Eye (tissue), 1 donor: ENCODE measurements at places on chromosomes 11 and 22.

DNA sequence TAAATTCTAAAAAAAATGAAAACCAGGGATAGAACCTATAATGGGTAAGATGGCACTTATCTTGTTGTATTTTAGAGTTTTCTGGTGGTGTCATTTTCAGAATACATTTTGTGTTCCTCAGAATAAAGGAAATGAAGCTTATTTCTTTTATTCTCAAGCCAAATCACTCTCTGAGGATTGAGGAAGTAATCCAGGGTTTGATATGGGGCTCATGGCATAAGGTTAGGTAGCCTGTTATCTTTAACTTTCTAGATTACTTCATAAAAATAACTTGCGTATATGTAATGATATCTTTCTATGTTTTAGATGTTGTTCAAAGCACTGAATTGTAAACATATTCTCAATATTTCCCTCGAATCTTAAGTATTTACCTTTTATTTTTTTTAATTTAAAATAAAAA lies 33.5 kb downstream of the PDE3B start:
- no peak for DNase-seq

DNA sequence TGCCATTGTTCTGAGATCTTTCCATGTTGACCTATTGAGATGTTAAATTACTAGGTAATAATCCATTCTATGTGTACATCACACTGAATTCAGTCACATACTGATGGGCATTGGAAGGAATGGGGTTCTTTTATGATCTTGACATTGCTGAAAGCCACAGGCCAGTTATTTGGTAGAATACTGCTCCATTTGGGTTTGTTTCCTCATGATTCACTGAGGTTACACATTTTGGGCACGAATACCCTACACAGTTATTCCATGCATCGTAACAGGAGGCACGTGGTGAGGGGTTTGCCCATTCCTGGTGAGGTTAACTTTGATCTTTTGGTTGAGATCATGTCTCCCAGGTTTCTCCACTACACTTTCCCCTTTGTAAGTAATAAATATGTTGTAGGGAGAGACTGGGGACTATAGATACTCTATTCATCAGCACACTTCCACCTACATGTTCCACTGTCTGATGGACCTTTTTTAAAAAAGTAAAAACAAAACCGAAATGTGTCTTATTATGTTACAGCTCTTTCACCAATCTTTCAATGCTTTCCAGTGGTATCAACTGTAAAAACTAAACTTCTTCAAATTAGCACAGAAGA lies 12.0 kb upstream of the FOLR1 start:
- no peak for DNase-seq

- no peak for DNase-seq
Measured at GRCh38 chr22:35155403-35156025, 89.6 kb downstream of the ISX start.

DNA sequence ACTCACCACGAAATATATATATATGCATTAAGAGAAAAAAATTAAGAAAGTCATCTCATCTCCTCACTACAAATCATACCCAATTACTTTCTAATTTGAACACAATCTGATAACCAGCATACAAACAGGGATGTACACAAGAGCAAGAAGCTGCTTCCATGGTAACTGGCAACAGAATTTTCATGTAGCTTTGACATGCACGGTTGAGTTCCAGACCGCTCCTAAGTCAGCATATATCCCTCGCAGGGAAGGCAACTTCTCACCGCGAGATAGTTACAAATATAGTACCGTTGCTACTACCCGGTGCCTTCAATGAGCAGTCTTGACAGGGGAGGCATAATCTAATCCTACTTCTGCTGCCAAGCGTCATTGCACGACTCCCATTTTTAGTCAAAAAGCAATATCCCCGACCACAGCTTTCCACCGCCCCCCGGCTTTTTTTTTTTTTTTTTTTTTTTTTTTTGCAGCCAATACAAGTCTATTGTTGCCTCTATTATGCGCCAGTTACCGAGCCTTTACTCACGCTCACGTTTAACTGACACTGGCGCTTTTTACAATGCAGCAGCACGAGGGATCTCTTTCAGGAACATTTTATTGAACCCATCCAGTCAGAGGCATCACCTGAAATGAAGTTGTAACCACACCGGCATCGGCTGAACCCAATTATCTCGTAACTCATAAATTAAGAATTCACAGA lies 2.2 kb downstream of the CADM1 start:
- peak; percentile 79 for DNase-seq

DNA sequence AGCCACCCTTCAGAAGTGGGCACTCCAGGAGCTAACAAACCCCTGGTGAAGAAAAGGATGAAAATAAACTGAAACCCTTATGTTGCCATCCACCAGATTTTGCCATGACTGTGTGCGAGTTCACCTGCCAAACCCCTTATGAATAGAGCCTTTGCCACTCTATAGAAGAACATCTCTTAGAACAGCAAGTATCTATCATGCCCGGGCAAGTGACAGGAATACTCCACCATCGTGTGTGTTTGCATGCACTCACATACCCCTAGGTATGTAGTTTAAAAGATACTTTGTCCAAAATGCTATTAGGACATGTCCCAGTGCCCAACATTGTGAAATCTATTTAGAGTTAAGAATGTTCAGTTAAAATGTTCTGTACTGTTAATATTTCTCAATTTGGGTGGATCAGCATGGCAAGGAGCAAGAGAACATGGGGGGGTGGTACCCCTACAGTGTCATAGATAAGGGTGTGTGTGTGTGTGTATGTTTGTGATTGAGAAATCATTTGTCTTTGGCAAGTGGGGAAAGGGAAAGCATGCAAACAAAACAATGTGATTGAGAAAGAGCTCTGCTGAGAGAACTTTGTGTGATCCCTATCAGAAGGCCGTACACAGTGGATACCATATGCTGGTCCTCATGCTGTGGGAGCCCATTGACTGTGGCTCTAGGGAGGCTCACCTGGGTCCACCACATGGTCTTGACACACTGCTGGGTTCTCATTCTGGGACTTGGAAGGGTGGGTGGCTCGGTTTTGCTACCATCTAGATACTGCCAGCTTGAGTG lies 94.9 kb downstream of the ZBTB16 start:
- no peak for DNase-seq

- DNase-seq, result no peak
Measured at GRCh38 chr11:71065841-71066240, 186.5 kb downstream of the SHANK2 start.

DNA sequence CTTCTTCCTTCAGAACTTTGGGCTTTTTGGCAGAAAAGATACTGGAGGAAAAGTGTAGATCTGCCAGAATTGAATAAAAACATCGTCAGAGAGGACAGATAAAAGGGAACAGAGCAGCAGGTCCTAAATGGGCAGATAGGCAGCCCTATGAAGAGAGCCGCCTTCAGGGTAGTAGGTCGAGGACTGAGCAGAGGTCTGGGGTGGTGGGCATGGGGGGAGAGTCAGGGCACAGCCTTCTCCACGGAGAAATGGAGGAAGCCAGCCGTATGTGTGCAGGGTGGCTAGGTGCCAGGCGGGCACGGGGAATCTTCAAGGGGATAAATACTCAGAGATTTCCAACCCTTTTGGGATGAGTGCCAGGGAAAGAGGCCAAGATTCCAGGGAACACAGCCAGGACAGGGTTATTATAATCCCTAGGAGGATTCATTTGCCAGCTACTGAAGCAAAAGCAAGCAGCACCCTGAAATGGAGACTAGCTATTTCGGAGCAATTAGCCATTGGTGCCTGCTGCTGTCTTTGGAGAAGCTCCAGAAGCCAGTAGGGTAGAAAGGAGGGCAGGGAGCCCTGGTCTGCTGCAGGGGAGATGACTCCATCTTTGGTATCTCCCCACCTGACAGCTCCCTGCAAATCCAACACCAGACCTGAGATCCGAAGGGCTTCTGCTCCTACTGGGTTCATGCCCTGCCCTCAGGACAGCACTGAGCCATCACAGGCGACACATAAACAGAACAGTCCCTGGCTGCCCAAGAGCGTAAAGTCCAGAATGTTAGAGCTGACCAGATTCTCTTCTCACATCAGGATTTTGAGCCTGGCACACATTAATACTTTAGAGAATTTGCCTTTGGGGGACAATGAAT lies 174.5 kb upstream of the NTM start:
- DNase-seq, result peak; percentile 72

DNA sequence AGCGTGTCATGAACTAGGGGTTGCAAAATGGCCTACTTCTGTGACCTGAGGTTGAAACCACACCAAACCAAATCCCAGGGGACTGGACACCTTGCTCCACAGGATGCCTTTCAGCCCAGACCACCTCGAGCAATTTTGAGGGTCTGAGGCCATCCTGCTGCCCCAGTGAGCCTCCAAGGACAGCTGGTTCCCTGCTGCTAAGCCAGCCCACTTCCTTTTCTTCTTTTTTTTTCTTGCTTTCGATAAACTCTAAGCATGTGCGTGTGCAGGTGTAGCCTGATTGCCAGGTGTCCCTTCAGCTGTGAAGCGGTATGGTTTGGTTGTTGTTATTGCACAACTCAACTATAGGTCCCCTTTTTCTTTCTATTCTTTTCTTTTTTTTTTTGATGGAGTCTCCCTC lies 2.7 kb downstream of the CRYBB1 start:
- DNase-seq, result no peak
